Hematopoietic multipotent progenitor cell treated with erythropoietin and hydrocortisone succinate and interleukin-3 and kit ligand, for 15 days (in vitro differentiated cells): ENCODE measurements at places on chromosomes 12 and 14.
A peak's percentile ranks its signal among the peaks of the same experiment; 100 is the strongest.

DNA sequence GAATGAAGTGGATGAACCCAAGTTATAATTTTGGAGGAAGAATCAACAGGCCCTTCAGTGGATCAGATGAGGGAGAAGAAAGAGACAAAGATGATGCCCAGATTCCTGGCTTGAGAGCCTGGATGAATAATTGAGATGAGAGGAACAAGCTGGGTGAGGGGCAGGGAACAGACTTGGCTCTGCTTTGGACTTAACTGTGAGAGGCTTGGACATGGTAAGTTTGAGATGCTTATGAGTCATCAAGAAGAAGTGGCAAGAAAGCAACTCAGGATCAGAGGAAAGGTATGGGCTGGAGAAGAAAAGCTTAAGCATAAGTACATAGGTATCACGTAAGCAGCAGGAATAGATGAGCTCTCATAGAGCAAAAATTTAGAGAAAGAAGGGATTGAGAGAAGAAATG is 55.3 kb downstream of the FIGNL2 start:
- DNase-seq: no peak

DNA sequence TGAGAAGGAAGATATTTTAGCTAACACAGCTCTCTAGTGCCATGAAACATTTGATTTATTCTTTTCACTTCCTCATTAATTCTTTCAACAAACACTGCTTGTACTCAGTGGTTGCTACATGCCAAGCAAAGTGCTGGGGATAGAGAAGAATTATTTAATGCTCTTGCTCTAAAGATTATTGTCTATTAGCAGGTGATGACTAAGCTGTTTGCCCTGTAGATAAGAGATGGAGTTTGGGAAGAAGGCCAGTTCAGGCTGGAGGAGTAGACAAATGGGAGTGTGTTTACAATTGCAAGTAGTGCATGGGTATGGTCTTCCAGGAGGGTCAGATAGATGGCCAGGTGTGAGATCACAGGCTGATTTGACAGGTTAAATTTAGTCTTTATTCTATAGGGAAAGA is 99.8 kb upstream of the SEL1L start:
- DNase-seq: no peak

DNA sequence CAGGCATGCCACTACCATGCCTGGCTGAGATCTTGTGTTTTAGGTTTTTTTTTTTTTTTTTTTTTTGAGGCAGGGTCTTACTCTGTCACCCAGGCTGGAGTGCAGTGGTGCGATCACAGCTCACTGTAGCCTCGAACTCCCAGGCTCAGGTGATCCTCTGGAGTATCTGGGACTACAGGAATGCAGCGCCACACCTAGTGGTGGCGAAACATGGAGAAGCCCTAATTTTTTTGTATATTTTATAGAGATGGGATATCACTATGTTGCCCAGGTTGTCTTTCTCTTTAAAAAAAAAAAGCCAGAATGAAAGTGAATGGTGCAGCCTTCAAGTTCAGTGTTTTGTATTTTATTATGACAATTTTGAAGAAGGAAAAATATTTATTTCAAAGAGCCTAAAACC is 44.1 kb downstream of the FGD4 start:
- DNase-seq: no peak

DNA sequence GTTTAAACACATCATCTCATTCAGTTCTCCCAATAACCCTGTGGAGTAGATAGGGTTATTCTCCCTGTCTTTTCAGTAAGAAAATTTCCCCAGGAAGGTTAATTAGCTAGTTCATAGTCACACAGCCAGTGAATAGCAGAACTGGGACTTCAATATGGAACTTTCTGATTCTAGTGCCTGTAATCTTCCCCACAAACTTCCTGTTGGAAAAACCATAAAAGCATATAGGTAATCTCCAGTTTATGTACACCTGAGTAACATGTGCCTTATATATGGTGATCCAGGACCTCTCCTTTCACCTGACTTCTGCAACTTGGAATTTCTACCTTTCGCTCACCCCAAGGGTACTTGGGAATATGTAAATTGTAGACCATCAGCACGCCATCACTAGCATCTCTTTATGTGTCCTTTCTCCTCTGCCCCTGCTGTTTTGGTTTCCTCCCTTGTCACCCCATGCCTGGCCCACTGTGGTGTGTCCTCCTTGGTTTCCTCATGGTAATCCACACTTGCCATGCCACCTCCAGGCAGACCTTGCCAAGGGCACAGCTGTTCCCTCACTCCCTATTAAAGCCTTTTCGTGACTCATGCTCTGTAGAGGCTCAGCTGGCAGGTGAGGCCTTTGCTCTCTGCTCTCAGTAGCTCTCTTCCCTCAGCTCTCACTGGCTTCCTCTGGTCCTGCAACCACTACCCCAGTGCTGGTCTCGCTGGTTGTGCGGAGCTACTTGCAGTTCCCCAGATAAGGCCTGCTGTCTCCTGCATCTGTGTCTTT is 16.7 kb downstream of the TBC1D30 start:
- no peak for DNase-seq

DNA sequence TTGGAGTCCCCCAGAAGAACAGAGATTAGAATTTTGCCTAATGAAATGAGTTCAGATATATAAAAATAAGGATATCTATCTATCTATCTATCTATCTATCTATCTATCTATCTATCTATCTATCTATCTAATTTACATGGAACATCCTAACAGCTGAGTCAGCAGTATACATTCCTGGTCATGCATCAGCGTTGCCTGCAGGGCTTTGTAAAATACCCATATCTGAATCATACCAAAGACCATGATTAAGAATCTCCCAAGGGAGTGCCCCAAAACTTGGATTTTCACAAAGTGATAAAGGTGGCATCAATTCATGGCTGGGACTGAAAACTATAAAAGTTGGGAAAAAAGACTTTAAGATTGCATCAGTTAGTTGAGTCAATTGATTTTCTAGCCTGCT is 32.7 kb upstream of the SYT10 start:
- no peak for DNase-seq

DNA sequence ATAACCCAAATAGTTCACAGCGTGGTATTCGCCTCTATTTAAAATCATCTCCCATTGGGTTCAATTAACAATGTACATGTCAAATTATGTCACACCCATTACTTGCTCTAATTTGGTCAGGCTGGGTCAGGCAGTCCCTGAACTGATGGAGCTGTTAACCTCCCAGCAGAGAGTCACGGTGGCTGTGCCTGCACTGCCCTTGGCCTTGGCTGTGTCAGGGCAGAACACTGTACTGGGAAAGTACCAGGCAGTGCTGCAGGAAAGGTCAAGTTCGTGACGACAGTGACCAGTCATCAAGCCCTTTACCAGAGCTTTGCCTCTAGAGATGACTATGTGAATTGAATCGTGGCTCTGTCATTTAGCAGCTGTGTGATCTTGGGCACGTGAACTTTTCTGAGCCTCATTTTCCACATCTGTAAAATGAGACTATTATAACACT is 100.0 kb downstream of the ARF6 start:
- no peak for DNase-seq

DNA sequence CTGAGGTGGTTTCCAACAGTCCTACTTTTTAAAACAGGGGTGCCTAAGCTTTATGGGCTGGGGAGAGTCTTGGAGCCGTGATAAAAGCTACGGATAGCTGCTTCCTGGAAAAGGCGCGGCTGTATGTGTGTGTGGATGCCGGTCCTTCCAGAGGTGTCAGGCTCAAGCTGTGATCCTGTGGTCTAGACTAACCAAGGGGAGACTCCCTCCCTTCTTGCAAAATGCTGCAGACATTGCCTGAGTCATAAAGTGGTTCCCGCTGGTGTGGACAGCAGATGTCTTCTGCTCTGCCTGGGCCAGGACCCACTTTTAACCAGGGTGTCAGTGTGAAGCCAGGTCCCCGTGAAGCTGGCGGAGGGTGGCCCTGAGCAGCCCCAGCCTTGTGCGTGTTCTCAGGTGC is 37.8 kb downstream of the CCDC92 start:
- no peak for DNase-seq

DNA sequence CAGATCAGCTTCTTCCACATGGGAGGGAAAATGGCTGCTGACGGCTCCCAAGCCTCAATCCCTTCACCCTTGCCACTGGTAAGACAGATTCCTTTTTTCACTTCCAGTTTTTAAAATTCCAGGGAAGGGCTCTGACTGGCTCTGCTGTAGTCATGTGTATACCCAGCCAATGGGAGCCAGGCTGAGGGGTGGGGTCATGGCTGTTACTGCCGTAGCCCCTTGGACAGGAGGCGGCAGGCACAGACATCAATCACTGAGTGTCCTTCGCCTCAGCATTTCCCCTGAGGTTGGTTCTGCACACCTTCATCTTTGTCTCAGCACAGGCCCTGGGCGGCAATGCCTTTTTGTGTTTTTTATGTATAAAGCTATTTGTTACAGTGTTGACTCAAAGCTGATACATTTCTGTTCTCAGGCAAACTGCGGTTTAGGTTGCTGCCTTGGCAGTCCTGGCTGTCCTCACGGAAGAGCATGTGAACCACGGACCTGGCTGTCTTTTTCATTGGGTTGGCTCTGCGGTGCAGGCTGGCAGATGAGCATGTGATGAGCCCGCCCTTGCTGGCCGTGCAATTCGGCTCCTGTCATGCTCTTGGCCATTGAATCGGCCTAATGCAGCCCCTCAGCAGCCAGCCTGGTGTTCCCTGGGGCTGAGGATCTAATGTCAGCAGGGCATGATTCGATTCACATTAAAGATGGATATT is 74.3 kb downstream of the PPM1A start:
- no peak for DNase-seq

DNA sequence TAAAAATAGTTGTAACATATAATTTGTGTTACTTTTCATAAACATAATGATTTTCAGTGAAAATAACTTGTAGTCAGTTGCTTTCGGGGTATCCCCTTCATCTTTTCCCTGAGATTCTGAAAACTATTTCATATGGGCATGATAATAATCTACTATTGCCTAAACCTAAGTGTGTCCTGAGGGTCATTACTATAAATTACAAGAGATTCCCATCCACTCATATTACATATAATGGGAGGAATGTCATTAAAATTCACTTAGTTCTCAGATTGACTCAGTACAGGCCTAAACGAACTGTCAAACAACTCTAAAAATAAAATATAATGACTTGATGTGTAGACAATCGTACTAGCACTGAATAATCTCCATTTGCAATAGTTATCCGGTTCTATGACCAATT is 72.7 kb downstream of the PTPRR start:
- DNase-seq: no peak

GRCh38 chr12:82223426-82223825 is 134.8 kb downstream of the CCDC59 start:
- no peak for DNase-seq

GRCh38 chr14:93723001-93723400 is 65.3 kb downstream of the PRIMA1 start:
- no peak for DNase-seq

- no peak for DNase-seq
Observed at GRCh38 chr14:92615451-92615850, 101.9 kb downstream of the RIN3 start.

GRCh38 chr12:123041811-123042655 is 61.6 kb downstream of the ARL6IP4 start:
- DNase-seq: no peak

- DNase-seq: peak; percentile 74
Observed at GRCh38 chr14:30610787-30611343, 11.3 kb upstream of the SCFD1 start.

DNA sequence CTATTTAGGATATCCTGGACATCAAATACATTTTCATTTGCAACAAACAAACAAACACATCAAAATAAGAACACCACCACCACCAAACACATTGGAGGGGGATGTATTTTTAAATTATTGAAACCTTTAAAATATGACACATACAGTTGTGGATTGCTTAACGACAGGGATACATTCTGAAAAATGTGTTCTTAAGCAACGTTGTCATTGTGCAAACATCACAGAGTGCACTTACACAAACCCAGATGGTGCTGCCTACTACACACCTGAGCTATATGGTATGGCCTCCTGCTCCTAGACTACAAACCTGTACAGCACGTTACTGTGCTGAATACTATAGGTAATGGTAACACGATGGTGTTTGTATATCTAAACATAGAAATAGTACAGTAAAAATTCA is 19.4 kb downstream of the PYGL start:
- no peak for DNase-seq

- DNase-seq: peak; percentile 58
Observed at GRCh38 chr14:58296726-58297125, 1.6 kb upstream of the ARID4A start.

DNA sequence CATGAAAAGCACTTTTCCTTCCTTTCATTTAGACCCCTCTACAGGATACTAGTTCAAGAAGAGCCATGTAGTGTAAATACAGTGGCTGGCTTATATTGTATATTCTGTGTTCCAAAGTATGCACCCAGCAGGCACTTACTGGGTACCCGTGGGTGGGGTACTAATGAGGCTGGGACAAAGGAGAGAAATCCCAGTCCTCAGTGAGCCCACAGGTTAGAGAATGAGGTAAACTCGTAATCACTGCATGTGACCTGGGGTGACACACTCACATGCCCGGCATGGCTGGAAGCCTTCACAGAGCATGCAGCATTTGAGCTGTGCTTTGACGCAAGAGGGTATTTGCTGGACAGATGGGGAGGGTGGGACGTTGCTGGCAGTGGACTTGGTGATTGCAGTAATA is 17.1 kb downstream of the SLC24A4 start:
- no peak for DNase-seq

GRCh38 chr14:101875041-101875726 is 89.2 kb upstream of the DYNC1H1 start:
- no peak for DNase-seq

DNA sequence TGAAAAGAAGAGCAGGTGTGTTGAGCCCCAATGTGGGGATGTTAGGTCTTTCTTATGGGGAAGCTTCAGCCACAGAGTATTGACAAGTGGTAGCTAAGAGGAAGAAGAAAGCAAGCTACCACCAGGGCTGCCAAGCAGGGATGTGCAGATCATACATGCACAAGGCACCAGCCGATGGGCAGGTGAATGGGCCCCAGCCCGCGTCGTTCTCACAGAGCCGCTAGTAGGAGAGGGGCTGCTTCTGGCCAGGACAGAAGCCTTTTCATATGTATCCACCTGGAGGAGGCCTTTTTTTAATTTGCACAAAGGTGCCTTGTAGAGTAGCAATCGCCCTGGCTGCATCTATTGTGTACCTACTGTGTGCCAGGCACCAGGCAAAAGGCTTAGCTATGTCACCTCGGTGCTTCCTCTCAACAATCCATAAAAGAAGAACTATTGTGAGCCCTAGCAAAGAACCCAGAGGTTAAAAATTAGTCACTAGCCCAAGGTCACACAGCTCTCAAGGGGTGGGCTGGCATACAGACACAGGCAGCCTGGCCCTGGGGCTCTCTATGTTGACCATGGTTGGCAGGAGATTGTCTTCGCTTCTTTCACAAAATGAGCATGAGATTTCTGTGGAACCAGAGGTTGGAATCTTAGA is 8.2 kb downstream of the NUAK1 start:
- DNase-seq: no peak

GRCh38 chr12:116697305-116697704 is 40.6 kb downstream of the SPRING1 start:
- DNase-seq: no peak

GRCh38 chr14:54606631-54607133 is 39.8 kb downstream of the SAMD4A start:
- DNase-seq: no peak
